ENCODE measurements at places on chromosomes 11 and 22.

DNA sequence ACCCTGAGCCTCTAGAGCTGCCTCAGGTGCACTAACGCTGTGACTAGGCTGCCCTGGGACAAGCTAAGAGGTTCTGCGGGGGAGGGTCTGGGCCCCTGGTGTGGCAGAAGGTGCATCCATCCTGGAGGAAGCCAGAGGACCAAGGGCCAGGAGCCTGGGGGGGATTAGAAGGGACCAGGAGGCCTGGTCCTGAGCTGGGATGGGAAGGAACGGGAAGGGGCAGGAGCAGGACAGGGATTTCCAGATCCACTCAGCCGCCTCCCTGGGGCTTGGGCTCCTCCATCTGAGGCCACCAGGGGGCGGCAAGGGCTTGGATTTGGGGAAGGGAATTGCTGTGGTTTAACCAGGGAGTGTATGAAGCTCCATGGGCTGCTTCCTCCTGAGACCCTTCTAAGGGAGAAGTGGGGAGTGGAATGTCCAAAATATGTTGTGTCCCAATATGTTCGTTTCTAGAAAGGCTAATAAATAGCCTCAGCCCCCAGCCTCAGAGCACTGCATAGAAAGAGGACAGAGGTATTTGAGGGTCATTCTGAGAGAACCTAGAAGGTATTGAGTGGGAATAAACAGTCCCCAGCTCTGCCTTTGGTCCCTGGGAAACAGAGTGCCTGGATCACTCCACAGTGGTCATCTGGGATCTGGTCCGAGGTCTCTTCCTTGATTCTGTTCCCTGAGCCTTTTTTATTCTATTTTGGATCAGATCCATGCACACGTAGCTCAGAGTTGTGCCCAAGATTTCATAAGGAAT, 17.4 kb upstream of the PRAME start:
- DNase-seq = no peak

DNA sequence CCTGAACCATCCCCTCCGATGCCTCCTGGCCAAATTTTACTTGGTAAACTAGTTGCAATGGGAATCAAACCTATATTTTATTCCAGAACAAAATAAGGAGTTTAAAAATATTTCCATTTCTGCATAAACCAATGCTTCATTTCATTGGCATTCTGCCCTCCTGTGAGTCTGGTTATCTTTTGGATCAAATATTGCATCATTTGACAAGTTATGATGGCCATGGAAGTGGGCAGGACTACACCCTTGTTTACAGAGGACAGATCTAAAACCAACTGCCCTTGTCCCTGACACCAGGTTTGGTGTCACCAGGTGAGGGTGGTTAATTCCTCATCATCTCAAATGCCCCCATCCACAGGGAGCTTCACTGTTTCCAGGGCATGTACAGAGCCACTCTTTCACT, 28.2 kb upstream of the E2F8 start:
- DNase-seq = no peak

DNA sequence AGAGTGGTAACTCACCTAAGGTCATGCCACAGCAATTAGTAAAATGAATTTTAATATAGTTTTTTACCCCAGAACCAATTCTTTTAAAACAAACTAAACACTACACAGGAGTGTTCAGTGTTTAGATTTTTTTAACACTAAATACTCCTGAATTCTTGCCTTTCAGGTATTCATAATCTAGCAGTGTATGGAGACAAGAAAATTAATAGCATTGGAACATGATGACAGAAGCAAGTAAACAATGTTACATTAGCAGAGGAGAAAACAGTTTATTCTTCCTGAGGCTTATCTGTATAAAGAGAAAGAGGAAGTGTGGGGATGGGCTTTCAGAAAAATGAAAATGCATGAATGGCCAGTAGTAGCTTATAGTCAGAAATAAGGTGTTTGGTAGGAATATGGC, 222.1 kb upstream of the FAT3 start:
- DNase-seq = no peak

DNA sequence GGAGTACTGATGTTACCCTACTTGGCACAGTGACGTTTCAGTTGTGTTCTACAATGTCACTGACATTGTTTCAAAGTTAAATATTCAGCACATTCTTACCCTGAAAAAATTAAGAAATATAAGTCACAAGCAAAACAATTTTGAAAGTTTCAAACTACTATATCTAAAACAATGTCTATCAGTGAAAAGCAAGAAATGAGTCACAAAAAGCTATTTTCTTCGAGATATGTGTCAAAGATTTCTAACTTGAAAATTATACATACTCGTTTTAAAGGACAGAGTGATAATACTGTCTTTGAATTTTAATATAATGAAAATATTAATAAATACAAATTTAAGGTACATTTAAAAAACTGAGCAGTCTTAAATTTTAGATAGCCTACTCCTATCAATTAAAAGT, 42.9 kb downstream of the RDX start:
- DNase-seq = no peak

GRCh38 chr22:19892257-19892879, 37.7 kb upstream of the GNB1L start:
- no peak for DNase-seq

- no peak for DNase-seq
These were observed 540.7 kb upstream of the CADM1 start for GRCh38 chr11:116044941-116045340.

DNA sequence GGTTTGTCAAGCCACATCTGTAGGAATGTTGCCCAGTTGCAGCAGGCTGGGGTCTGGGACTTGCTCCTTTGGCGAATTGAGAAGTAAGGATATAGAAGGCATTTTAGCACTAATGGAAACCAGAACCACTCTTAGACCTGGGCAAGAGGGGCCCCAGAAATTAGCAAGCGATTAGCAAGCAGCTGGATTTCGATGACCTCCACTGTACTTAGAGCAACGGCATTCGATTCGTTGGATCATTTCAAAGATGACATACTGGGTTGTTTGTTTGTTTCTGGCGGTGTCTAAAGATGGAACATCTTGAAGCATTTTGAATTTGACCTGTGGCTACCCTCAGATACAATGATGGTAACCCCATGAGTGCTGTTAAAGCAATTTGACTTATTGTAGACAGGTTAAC, 1.2 kb upstream of the CDPF1 start:
- DNase-seq = no peak

- DNase-seq = peak; percentile 18
These were observed 28.3 kb downstream of the SERHL2 start for GRCh38 chr22:42581762-42582716.

DNA sequence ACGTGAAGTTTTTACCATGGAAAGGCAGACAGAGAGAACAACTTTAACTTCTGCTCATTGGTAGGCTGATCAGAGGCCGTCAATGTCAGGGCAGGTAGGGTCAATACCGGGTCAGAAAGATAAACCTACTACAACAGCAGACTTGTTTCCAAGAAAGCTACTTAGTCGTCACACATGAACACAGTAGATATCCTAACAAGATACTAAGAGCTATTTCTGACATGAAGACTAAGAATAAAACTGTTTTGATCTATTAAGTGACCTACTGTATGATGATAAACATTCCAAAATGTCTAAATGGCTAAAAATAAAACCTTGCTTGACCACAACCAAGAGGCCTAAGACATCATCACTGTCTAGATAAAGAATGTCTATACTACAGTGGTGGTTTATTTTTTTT, 231.3 kb downstream of the CADM1 start:
- no peak for DNase-seq

DNA sequence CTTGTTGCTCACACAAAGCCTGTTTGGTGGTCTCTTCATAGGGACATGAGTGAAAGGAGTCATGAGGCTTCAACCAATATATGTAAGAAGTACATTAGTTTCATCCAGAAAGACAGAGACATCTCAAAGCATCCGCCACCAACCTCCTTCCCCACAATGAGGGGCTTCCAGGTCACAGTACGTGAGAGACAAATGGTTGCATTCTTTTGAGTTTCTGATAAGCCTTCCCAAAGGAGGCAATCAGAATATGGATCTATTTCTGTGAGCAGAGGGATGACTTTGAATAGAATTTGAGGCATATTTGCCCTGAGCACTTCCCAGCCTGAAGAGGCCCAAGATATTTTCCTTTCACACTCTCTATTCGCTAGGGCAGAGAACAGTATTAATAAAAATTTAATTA, 931.1 kb downstream of the FAM181B start:
- no peak for DNase-seq

GRCh38 chr22:49614966-49615965, 212.4 kb downstream of the BRD1 start:
- no peak for DNase-seq

GRCh38 chr22:30985561-30986208, 16.6 kb downstream of the TUG1 start:
- no peak for DNase-seq

GRCh38 chr11:70076461-70076931, 1.6 kb upstream of the ANO1 start:
- no peak for DNase-seq

DNA sequence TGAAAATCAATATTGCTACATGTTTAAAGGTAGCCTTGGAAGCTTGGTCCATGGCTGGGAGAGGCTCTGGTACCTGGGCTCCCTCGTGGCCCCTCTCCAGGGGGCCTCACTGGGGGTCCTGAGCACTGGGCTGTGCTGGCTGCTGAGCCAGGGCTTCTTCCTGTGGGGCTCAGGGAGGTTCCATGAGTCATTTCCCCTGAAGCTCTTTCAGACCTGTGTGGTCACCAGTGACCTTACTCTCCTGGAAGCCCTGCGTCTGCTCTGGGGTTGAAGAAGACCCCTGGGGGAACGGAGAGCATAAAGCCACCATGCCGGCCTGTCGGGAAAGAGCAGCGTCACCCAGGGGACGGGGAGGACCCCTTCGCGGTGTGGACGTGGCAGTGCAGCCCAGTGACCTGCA, 389.0 kb downstream of the TBC1D22A start:
- DNase-seq = no peak

DNA sequence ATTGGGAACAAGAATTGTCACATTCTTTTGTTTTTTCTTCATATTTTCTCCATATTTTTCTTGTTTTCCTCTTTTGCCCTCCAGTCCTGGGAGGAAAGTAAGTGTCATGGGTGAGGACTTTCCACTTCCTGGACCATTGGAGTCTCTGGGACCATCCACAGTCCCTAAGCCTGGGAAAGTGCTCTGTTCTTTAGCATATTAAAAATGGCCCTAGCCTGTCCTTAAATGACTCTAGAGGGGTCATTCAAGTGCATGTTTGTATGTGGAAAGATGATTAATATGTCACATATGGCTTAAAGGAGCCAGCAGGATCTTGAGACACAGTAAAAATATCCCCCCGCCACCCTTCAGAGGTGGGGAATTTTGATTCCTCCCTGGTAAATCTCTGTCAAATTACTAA, 20.1 kb upstream of the SCGB1D1 start:
- DNase-seq = no peak

GRCh38 chr11:45886816-45887520, 1.5 kb downstream of the MAPK8IP1 start:
- no peak for DNase-seq

DNA sequence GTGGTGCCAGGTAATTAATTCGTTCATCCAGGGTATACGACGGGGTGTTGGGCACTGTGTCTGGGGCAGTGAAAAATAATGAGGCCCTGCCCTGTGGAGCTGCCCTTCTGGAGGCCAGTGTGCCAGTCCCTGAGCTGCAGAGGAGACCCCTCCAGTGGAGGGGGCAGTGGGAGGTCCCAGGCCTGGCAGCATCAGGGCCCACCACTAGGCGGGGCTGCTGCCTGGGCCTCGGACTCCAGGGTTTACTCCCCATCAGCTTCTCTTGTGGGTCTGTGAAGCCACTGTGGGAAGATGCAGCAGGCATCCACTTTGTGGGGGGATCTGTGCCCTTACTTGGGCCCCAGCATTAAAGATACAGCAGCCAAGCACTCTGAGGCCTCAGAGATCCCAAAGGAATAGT, 17.4 kb upstream of the TMPRSS6 start:
- DNase-seq = no peak
